ENCODE measurements at places on chromosomes 7 and 10.
A peak's percentile ranks its signal among the peaks of the same experiment; 100 is the strongest.

DNA sequence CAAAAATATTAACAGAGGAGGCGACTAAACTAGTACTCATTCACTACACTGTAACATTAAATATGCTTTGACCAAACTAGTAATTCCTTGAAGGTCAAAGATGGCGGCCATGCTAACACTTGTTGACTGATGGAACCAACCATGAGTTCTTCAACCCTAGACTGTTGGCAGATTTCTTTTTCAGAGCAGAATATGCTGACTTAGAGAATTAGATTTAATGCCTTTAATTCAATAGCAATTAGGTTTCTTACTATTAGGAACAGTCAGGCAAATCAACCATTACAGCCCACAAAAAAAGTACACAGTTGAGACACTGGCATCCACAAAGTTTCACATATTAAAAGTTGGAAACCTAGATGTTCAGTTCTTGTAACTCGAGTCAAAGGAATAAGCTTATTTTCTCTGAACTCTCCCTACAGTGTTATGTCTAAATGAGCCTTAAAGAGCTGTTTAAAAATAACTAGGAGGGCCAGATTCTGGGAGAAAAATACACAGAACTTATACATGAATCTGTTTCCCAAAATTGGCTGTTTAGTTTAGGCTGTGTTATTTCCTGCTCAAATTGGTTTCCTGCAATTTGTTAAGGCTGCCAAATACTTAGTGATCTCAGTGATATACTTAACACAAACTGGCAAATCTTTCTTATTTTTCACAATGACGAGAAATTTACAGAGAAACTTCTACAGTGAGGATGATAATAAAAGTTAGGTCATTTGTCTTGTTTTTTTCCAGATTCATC lies 17.6 kb downstream of the CHCHD3 start:
- no peak overlapping the region for H3K4me3 ChIP-seq
- no peaks in the 10 kb centered on the region for H3K27me3 ChIP-seq
- no peak overlapping the region for H3K27ac ChIP-seq
- no peak for DNase-seq

DNA sequence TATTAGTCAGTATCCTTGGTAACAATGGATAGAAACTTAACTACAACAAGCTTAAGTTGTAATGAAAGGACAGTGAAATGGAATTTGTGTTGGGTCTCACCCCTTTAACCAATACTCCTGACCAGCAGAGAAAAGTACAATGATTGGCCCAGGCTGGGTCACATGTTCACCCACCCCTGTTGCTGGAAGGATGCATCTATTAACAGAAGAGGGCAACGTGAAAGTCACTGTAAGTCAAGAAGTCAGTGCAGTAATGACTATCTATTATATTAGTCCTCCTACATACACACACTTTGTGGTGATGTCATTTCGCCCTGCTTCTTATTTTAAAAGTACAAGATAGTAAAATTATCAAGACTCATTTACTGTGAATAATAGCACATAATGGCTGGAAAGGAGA lies 16.2 kb downstream of the PNLIPRP2 start:
- H3K27ac ChIP-seq: no peak overlapping the region
- H3K4me1 ChIP-seq: peaks cover 2% of the 10 kb centered on the region
- H3K4me3 ChIP-seq: no peak overlapping the region
- peaks cover 12% of the 10 kb centered on the region for H3K27me3 ChIP-seq

- no peaks in the 10 kb centered on the region for H3K4me1 ChIP-seq
- H3K36me3 ChIP-seq: no peaks in the 10 kb centered on the region
- no peak for DNase-seq
- peaks cover 2% of the 10 kb centered on the region for H3K27me3 ChIP-seq
Measured at GRCh38 chr10:116866987-116867595, 17.8 kb downstream of the ENO4 start.

- peaks cover 42% of the 10 kb centered on the region for H3K4me1 ChIP-seq
- H3K27ac ChIP-seq: peak overlapping the region; percentile 56
- no peak overlapping the region for H3K4me3 ChIP-seq
- H3K27me3 ChIP-seq: peaks cover 15% of the 10 kb centered on the region
Measured at GRCh38 chr7:157570531-157571200, 233.9 kb downstream of the DNAJB6 start.

- no peak overlapping the region for H3K27ac ChIP-seq
- no peak for DNase-seq
- no peaks in the 10 kb centered on the region for H3K36me3 ChIP-seq
- H3K4me3 ChIP-seq: no peak overlapping the region
Measured at GRCh38 chr7:114293289-114294012, 121.2 kb upstream of the FOXP2 start.

- no peaks in the 10 kb centered on the region for H3K27me3 ChIP-seq
- peaks cover 2% of the 10 kb centered on the region for H3K4me1 ChIP-seq
- H3K36me3 ChIP-seq: no peaks in the 10 kb centered on the region
- no peak for DNase-seq
- H3K4me3 ChIP-seq: no peak overlapping the region
- H3K27ac ChIP-seq: no peak overlapping the region
Measured at GRCh38 chr10:71354776-71355175, 35.7 kb downstream of the SLC29A3 start.

GRCh38 chr7:20862554-20862953 lies 75.9 kb upstream of the SP8 start:
- no peaks in the 10 kb centered on the region for H3K27me3 ChIP-seq
- no peak overlapping the region for H3K27ac ChIP-seq
- no peak for DNase-seq

GRCh38 chr7:91628742-91629141 lies 251.8 kb downstream of the MTERF1 start:
- DNase-seq: no peak
- H3K27me3 ChIP-seq: no peaks in the 10 kb centered on the region
- no peak overlapping the region for H3K4me3 ChIP-seq
- H3K4me1 ChIP-seq: no peaks in the 10 kb centered on the region

DNA sequence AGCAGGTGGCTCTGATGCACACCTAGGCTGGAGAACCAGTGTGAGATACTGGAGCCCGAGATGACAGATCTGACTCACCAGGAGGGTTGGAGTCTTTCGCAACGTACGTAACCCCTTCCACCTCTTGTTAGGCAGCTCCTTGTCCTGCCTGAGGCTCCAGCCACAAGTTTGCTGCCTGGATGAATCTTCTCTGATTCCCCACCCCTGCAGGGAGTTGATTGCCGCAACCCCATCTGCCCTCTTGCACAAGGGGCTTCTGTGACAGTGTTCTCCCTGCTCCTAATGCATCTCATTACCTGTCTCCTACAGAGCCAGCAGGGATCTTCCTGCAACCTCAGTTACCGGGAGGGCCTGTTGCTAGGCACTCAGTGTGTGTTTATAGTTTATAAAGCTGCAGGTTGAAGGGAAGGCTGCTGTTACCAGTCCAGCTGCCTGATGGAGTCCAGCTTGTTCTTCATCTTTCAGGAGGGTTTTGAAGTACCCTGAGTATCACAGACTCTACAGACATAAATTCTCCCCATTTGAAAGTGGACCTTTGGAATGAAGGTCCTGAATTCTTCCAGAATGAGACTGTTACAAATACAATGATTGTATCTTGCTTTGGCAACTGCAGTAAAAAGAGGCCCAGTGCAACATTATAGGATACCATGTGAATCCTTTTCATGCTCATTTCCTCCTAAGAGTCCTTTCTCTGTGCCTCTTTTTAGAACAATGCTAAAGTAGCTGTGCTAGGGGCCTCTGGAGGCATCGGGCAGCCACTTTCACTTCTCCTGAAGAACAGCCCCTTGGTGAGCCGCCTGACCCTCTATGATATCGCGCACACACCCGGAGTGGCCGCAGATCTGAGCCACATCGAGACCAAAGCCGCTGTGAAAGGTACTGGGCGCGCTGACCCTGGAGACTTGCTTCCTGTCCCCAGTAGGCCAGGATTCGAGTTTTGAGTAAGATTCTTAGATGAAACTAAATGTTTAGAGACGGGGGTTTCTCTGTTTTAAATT lies 6.5 kb downstream of the MDH2 start:
- no peak for DNase-seq
- H3K27ac ChIP-seq: no peak overlapping the region

DNA sequence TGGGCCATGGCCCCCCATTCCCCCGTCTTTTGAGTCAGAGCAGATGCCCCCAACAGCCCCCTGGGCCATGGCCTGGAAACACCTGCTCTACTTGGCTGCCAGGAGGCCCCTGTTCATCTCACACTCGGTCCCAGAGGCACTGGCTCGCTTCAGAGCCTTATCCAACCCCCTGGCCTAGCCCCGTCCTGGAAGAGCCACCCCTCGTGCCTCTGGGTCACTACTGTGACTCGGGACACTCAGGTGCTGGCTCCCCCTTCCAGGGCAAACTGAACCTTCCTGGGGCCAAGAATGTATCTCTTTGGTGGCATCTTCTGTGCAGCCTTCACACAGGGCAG lies 7.0 kb downstream of the POLR2J start:
- H3K4me1 ChIP-seq: peaks cover 2% of the 10 kb centered on the region
- no peak overlapping the region for H3K27ac ChIP-seq
- no peak for DNase-seq
- H3K4me3 ChIP-seq: no peak overlapping the region

- H3K36me3 ChIP-seq: no peaks in the 10 kb centered on the region
- H3K27ac ChIP-seq: no peak overlapping the region
- peaks cover 17% of the 10 kb centered on the region for H3K27me3 ChIP-seq
- no peaks in the 10 kb centered on the region for H3K4me1 ChIP-seq
- DNase-seq: no peak
- H3K4me3 ChIP-seq: no peak overlapping the region
Measured at GRCh38 chr10:95264227-95265051, 26.4 kb downstream of the PDLIM1 start.

DNA sequence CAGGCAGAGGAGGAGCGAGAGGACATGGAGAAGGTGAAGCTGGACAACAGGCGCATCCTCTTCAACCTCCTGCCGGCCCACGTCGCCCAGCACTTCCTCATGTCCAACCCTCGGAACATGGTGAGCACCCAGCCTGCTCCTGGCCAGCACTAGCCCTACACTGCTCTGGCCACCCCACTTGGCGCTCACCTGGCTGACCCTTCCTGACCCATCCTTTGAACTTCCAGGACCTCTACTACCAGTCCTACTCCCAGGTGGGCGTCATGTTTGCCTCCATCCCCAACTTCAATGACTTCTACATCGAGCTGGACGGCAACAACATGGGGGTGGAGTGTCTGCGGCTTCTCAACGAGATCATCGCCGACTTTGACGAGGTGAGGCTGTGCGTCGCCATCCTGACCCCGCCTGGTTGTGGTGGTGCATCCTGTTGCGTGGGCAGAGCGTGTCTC lies 129.2 kb downstream of the ADCY1 start:
- no peak for DNase-seq

- DNase-seq: no peak
- no peak overlapping the region for H3K4me3 ChIP-seq
- H3K36me3 ChIP-seq: no peaks in the 10 kb centered on the region
- H3K27me3 ChIP-seq: no peaks in the 10 kb centered on the region
Measured at GRCh38 chr7:33757050-33757449, 148.3 kb upstream of the BMPER start.

Measured in activated naive CD8-positive, alpha-beta T cell treated with anti-CD3 and anti-CD28 coated beads, Interleukin-2, amount 10 ng/mL, durations not matched to agents 7 days and 5 days (primary cell).